Fibroblast of skin of back (primary cell): ENCODE measurements at places on chromosomes 5 and 9.
A peak's percentile ranks its signal among the peaks of the same experiment; 100 is the strongest.

DNA sequence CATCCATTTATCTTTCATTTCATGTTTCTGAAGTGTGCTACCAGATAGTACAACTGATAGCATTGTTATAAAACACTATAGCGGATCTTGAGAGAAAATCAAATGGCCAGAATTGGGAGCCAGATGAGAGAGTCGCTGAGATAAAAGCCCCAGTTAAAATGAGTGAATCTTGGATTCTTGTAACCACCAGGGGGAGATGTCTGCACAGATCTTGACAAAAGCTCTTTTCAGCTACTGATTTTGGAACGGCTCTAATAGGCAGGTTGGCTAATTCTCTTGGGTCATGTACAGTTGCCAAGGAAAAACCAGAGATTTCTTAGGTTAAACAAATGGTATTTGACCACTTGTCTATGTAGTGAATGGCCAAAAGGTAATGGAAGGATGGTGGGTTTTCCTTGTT is 21.7 kb downstream of the F2RL2 start:
- DNase-seq: peak; percentile 65

- DNase-seq: peak; percentile 62
Observed at GRCh38 chr5:151671950-151672349, 14.8 kb downstream of the SPARC start.

GRCh38 chr5:140673187-140673976 is at the start of gene DND1:
Gene DND1 (minus strand): TSS chr5:140673576. CDS start chr5:140673542, 34 bp downstream.
- DNase-seq: no peak

DNA sequence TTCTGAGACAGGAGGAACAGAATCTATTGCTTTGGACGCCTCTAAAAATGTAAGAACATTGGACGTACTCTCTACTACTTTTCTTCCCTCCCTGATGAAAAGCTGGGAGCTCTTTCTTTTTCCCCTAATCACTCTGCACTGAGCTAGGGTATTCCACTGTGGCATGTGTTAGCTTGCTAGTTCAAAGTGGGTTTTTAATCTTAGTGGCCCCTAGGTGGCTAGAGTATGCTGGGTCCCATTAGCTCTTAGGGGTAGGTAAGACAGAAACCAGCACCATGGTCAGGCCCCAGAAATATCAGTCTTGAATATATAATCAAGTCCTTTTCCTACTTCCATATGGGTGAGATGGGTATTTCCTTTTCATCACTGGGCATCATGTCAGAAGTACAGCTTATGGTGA is 945.2 kb upstream of the PTPRD start:
- no peak for DNase-seq

DNA sequence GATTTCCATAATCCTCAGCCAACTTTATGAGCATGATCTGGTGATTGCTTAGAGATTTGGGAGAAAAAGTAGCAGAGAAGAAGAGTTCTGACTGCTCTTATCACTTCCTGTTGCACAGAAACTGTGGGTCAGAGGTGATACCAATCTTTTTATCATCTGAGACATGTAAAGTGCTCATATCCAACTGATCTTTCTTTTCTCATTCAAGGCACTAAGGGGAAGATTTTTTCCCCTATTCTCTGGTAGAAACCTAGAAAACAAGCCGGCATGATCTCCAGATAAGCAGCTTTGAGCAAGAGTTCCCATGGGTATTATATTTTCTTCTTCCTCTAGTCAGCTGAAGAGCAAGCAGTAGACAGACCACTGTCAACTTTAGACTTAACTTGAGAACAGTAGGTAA is 29.0 kb upstream of the GPR150 start:
- DNase-seq: no peak

DNA sequence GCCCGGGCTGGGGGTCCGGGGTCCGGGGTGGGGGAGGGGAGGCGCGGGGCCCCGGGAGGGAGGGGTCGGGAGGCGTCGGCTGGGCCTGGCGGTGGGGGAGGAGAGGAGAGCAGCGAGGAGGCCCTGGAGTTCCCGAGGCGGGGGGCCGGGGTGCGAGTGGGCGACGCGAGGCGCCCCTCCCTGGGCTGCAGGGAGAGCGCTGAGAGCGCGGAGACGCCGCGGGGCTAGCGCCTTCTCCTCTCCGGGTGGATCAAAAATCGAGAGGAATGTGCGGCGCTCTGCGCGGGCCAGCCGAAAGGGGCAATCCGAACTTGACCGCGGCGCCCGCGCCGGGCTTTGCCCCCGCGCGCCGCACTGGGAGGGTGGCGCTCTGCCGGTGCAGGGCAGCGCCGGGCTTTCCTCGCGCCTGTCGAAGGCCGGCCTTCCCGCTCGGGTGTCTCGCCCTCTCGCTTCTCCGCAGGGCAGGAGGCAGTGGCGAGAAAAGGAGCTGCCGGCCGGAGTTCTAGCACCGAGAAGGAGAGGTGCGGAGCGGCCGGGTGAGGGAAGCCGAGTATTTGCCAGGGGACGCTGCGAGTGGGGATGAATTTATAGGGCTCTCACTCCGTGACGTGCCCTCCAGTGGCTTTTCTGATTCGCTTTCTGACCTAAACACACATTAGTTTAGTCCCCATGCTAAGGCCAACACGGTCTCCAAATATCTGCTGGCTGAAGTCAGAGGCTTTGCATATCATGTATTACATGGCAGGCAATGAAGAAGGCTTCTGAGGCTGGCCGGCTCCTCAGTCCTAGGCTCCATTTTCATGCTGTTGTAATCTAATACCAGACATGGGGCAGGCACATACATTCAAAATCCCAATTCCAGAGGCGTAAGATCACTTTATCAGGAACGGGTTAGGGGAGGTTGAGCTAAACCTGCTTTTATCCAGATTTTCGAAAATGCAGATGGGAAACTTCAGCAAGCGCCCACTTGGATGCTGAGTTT is 503 bp upstream of the GDNF start:
- peak; percentile 87 for DNase-seq

GRCh38 chr5:64834611-64835010 is 65.9 kb downstream of the CWC27 start:
- no peak for DNase-seq

GRCh38 chr5:1294206-1294834 is 548 bp downstream of the TERT start:
- no peak for DNase-seq

DNA sequence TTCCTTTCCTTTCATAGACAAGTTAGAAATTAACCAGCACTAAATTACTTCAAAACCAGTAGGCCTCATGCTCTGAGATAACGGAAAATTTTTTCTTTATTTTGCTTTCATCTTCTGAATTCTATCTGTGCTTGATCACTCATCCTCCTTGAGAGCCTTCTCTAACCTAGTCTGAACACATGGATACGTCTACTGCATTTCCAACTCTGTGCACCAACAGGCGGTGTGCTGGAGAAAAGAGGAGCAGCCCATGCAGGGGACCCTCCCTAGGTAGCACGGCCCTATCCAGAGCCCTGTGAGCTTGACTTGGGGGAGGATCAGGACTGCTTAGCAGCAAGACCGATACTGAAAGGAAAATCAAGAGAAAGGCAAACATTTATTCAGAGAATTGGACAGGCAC is 149.8 kb downstream of the AUH start:
- DNase-seq: no peak

DNA sequence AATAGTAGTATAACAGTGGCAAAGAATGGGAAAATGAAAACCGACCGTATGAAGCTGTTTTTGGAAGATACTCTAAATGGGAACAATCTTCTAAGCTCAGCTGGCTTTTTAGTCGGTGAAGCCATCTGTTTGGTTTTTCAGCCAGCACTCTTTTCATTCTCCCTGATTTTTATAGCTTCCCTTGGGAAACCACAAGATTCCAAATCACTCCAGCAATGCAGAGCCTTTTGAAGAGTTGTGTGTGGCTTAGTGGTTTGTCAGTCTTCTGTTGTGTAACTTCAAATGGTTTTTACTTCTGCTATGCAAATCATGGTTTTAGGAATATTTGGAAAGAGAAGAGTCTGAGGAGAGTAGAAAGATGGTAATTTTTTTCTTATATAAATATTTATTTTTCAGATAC is 180.7 kb downstream of the KDM4C start:
- peak; percentile 97 for DNase-seq

GRCh38 chr5:68891718-68892117 is 202.1 kb upstream of the SLC30A5 start:
- no peak for DNase-seq

- DNase-seq: peak; percentile 69
Observed at GRCh38 chr5:157546456-157547100, 29.0 kb downstream of the ADAM19 start.

DNA sequence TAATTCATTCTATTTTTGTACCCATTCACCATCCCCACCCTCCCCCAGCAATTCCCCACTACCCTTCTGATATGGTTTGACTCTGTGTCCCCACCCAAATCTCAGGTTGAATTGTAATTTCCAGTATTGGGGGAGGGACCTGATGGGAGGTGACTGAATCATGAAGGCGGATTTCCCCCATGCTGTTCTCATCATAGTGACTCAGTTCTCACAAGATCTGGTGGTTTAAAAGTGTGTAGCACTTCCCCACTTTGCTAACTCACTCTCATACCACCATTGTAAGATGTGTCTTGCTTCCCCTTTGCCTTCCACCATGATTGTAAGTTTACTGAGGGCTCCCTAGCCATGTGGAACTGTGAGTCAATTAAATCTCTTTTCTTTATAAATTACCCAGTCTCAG is 25.9 kb upstream of the TESK1 start:
- DNase-seq: no peak

- DNase-seq: no peak
Observed at GRCh38 chr5:133889271-133889905, 79.0 kb downstream of the C5orf15 start.
